Activated CD4-positive, alpha-beta T cell treated with anti-CD3 and anti-CD28 coated beads, Interleukin-2, amount 10 ng/mL, durations not matched to agents 7 days and 5 days (primary cell): ENCODE measurements at places on chromosomes 2 and 18.

DNA sequence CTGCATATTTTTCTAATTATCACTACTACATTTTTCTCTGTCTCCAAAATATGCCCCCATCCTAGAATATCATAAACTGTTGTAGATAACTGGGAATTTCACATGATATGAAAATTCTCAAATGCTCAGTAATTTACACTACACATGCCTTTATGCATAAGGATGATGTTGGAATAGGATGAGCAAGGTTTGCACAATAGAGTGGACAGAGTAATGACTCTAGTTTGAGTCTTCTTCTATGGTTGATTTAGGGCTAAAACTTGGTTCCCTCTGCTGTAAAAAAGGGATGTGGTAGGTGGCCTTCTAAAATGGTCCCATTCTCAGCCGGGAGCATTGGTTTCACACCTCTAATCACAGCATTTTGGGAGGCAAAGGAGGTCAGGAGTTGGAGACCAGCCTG, 129.9 kb downstream of the BCL11A start:
- DNase-seq = no peak

- no peak for DNase-seq
These were observed 31.6 kb downstream of the EPB41L3 start for GRCh38 chr18:5512176-5512575.

GRCh38 chr2:180980943-180981911, 822 bp downstream of the UBE2E3 start:
- peak; percentile 22 for DNase-seq

GRCh38 chr2:45103351-45104345, 94.4 kb upstream of the SIX2 start:
- DNase-seq = no peak

- no peak for DNase-seq
These were observed 690.5 kb downstream of the ADCYAP1 start for GRCh38 chr18:1595195-1595594.

DNA sequence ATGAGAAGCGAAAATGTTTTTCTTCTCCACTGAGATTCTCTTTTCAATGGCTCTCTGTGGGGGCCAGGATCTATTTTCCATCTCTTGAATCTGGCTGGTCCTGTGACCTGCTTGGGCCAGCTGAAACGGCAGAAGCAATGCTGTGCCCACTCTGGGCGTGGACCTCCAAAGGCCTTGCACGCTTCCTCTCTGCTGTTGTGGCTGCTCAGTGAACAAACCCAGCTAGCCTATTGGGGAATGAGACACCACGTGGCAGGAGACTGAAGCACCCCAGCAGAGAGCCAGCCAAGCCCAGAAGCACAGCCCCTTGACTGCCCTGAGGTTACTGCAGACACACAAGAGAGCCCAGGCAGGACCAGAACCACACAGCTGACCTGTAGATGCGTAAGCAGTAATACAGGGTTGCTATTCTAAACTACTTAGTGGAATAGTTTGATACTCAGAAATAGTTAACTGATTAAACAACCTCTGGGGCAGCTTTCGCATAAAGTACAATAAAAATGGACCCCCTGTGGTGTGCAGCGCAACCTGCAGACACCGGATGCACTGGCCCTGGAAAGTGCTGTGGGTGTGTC, 221.7 kb upstream of the SH3BP4 start:
- no peak for DNase-seq

DNA sequence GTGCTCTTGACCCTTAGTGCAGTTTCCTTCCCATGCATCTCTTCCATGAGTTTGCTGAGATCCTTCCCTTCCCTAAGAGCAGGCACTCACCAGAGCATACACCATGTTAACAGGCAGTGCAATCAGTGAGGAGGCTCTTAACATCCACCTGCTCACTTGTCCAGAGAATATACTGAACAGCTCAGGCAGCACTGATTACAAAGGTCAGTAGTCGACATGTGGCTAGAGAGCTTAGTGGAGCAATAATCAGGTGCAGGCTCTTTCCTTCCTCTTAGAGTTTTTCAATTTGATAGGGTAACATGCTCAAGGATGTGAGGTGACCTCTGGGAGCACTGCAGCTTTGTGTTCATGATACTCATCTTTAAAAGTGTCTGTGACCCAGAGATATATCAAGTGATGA, 144.1 kb upstream of the SETBP1 start:
- no peak for DNase-seq

DNA sequence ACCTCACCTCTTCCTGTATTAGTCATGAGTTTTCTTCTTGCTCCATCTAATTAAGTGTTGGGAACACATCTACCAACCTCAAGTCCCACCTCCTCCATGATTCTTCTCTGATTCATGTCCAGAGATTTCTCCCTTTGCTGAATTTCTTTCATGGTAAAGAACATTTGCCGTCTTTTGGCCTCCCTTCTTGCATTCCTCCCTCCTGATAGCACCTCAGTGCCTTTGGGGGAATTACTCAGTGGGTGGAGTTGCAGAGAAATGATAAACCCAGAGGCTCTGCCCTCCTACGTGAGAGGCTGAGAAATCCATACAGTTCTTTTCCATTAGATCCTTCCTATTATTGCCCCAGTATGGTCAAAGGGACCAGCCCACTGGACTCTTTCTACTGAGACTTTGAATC, 651.9 kb downstream of the SLC4A3 start:
- DNase-seq = no peak

DNA sequence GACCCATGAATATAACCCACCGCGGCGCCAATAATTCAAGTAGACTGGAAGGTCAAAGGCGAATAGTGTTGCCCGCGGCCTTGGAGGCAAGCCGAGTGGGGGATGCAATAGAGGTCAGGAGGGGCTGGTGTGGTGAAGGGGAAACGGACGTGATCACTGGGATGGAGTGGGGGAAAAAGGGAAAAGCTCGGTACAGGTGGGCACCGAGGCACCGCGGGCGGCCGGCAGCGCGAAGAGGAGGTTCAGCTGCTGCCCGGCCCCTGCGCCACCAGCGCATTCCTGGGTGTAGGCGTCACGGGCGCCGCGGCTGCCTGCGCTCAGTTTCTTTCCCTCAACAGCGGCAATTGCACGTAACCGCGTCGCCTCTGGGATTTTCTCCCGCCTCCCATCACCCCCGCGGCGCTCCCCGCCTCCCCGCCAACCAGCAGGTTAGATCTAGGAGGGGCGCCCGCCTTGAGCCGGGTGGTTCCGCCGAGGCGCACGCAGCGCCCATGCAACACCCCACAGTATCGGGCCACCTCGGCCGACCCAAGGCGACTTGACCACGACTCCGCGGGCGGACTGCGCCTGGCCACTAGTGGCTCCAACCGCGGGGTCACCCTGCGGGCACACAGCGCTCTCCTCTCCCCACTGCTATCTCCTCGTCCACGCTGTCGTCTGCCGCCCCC, 1.5 kb downstream of the RND3 start:
- DNase-seq = no peak

DNA sequence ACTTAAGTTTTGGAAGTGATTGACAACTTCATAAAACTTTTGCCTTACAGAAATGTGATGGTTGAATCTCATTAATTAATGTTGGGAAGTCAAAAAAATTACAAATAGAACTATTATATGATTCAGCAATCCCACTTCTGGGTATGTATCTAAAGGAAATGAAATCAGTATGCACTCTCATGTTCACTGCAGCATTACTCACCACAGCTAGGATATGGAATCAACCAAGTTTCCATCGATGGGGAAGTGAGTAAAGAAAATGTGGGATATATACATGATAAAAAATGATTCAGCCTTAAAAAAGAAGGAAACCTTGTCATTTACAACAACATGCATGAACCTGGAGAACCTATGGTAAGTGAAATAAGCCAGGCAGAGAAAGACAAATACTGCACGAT, 112.4 kb upstream of the WDR75 start:
- no peak for DNase-seq

GRCh38 chr2:166961933-166962332, 73.7 kb downstream of the XIRP2 start:
- DNase-seq = no peak

DNA sequence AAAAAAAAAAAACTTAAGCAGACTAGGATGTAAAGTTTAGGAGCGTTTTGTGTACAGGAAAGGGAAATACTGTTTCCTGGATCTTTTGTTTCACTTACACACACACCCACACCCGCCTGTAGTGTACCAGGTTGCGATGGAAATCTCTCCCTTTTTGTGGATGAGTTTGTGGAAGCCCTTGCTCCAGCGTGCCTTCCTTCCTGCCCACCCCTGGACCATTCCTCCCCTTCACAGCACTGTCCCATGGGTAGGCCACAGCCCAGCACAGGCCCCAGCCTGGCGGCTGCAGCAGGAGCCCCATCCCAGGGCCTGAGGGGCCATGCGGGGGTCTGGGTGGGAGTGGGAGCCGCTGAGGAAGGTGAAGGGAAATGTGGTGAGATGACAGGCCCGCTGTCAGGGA, 15.1 kb downstream of the MALL start:
- DNase-seq = no peak

GRCh38 chr2:173978447-173978846, 13.3 kb upstream of the SP3 start:
- DNase-seq = no peak

DNA sequence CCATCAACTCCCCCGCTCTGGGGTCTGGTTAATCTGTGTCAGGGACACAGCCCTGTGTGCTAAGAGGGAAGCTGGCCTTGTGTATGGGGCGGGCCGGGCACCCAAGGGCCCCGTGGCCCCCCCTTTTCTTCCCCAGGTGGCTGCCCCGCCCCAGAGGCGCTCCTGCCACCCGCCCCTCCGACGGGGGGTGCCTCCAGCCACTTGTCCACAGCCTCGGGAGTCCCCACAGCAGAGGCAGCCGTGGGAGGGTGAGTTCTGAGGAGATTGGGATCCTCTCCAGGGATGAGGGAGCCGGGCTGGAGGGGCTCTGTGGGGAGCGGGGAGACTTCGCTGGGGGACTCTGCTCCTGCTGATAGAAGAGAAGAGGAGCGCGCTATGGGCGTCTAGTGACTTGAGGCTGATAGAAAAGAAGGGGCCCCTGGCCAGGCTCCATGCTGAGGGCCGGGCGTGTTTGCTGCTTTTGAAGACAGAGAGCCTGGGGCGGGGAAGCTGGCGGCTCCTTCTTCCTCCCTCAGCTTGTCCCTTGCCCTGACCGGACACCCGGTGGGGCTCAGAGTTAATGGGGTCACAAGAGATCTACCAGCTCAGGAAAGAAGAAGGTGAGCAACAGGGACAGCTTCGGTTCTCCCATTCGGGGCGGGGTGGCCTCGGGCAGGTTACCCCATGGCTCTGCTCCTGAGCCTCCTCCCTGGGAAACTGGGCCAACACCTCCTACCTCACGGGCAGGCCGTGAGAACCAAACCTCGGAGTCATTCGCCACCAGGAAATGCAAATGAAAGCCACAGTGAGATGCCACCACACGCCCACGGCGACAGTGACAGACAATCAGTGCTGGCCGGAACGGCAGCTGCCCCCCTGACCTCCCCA, 89.4 kb upstream of the TAF1B start:
- DNase-seq = peak; percentile 44

GRCh38 chr2:205681401-205682238, 681 bp upstream of the NRP2 start:
- DNase-seq = no peak

GRCh38 chr18:2845172-2845571, 1.6 kb upstream of the EMILIN2 start:
- no peak for DNase-seq

GRCh38 chr2:84875213-84875560, 5.7 kb downstream of the TRABD2A start:
- DNase-seq = no peak

GRCh38 chr2:26067980-26068507, 34.2 kb downstream of the RAB10 start:
- no peak for DNase-seq

DNA sequence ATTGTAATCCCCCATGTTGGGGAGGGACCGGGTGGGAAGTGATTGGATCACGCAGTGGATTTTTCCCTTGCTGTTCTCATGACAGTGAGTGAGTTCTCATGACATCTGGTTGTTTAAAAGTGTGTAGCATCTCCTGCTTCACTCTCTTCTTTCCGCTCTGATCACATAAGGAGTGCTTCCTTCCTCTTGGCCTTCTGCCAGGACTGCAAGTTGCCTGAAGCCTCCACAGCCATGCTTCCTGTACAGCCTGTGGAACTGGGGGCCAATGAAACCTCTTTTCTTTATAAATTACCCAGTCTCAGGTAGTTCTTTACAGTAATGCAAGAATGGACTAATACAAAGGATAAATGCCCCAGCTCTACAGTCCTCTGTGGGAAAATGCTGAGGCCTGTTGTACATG, 437.5 kb upstream of the NXPH2 start:
- no peak for DNase-seq

DNA sequence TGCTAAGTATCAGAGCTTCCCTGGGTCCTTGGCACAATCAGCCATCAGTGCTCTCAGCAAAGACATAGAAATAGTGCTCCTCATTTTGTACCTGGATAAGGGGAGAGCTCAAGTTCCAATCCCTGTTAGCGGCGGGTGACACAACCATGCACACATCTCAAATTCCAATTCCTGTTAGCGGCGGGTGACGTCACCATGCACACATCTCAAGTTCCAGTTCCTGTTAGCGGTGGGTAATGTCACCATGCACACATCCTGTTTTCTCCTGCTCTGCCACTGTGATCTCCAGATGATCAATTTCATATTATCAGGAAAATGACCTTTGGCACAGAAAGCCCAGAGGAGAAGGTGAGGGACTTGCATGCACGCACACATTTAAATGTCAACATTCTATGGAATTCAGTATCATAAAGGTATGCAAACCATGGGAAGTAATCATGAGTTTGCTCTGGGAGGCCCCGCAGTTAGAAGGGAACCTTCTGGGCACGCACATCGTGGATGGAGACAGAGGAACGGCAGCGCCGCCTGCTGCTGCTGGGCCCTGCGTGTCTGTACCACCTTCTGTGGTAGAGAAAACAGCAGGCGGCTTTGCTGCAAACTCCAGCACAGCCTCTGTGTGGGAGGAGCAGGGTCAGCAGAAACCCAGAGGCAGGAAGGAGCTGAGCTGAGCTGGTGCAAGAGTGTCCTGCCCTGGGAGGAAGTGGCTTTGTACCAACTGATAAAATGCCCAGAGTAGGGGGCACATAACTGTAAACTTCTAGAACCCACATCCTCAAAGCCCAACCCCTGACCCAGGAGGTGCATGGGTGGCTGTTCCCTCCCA, 77.8 kb downstream of the MBP start:
- peak; percentile 89 for DNase-seq

DNA sequence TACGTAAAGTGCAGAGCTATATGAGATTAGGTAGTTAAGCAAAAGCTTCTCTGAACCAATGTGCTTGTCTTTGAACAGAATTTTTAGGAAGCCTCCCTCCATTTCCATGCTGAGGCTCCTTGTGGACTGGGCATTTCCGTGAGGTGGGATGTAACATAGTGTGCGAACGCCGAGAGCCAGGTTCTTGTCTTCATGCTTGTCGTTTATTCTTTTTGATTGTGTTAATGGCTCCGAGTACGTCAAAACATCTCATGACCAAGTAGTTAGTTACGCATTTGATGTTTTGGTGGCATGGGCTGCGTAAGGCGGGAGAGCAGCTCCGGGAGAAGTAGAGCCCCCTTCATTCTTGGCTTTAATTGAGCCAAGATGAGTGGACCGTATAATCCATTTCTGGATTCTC, 32.9 kb downstream of the DGKD start:
- DNase-seq = no peak
